ENCODE measurements at places on chromosomes 3 and 15. TPM values are rescaled to one million over a fixed set of nuclear protein-coding genes. Genes with fewer than 3 reads are reported as not detected.

The SLC28A2 gene
- total RNA-seq, result not detected

The MCCC1 gene
- 18.6 TPM for total RNA-seq

The HIGD2B gene
- not detected for total RNA-seq

The CHL1 gene
- not detected for total RNA-seq

The ILDR1 gene
- total RNA-seq, result not detected

The PAQR9 gene
- not detected for total RNA-seq

The PLSCR2 gene
- total RNA-seq, result 0.31 TPM

The ZNF620 gene
- 2.8 TPM for total RNA-seq

The TNFAIP8L3 gene
- 9.7 TPM for total RNA-seq

The ACSBG1 gene
- total RNA-seq, result not detected

The H1-8 gene
- total RNA-seq, result not detected

The ACVR2B gene
- total RNA-seq, result 1.9 TPM

The CCR5 gene
- not detected for total RNA-seq
